Right ventricle myocardium inferior (tissue), 1 donor: ENCODE measurements at places on chromosomes 7 and 10.

DNA sequence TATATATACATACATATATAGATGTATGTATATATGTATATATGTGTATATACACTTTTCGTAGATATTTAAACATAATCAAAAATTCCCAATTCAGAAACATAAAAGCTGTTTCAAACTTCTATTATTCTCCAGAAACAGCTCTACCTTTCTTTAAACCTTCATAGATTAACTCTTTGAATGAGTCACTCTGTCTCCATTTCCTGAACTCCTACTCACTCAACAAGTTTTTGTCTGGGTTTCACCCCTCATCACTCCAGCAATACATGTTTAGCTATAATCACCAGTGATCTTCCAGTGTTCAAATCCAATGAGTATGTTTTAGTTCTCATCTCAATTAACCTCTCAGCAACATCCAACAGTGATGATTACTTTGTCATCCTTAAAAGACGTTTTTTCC is 9.6 kb downstream of the DGKB start:
- no peak for DNase-seq

DNA sequence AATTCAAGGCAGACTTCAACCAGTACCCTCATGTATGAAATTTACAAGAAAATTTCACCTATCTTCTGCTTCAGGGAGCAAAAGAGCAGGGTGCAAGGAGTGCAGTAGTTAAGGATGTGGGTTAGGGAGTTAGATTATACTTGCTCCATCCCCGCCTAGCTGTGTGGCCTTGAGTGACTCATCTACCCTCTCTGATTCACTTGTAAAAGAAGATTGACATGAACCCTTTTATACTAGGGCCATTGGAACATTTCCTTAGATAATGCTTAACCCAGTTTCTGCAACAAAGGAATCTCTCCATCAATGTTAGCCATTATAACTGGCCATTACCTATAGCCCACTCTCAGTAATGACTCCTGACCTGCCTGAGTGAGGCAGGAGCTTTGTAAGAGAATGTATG is 10.2 kb upstream of the HSPA12A start:
- DNase-seq, result no peak

GRCh38 chr7:21611129-21611528 is 68.3 kb downstream of the DNAH11 start:
- DNase-seq, result no peak

DNA sequence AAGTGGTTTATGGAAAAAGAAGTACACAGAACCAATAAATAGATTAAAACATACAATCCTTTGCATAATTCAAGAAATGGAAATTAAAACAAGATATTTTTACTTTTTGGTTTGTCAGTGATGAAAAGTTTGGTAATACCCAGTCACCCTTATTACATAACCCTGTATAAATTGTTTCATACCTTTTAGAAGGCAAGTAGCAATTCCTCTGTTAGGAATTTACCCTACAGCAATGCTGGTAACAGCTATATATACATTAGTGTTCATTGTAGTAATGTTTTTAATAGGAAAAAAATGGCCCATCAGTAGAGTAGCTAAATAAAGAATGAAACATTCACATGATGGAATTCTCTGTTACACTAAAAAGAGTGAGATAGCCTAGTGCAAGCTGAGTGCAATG is 42.7 kb downstream of the PTPN12 start:
- DNase-seq, result no peak

- DNase-seq, result no peak
Measured at GRCh38 chr7:90401989-90402388, 1.3 kb upstream of the CLDN12 start.

DNA sequence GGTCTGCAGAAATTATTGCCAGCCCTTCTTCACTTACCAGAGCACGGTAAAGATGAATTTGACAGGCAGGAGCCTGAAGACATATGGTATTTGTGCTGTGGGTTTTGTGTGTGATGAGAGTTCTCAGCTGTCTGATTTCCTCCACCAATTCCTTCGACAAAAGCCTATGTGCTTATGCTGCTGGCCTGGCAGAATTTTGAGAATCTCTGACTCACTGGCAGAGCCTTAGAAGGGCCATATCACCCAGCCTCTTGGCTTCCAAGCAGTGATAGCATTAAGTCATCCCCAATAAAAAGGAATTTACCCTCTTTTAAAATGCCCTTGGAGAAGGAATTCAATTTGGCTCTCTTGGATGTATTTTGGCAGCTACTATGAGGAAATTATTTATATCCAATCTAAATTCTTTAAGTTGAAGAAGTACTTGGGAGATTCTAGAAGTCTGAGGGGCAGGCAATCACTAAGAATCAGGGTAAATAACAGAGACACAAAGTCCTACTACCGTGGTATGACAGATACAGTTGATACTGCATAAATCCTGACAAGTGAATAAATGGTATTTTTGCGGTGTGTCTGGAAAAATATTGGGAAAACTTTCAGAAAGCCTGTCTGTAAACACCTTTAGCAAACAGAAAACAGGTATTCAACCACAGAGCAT is 68.6 kb upstream of the EFCAB10 start:
- no peak for DNase-seq

DNA sequence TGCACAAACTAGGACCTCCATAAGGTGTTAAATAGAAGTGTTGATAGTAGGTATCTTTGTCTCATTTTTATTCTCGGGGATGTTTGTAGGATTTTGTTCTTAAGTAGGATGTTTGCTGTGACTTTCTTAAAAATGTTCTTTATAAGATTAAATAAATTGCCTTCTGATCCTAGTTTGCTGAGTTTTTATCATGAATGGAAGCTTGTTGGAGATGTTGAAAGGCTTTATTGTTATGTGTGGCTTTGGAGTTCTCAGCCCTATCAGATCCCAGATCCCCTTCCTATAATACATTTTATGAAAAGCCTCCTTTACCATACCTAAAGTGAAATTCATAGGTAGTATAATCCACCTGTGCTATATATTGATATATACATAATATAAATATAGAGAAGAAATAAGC is 40.1 kb downstream of the NHLRC2 start:
- DNase-seq, result no peak

- DNase-seq, result no peak
Measured at GRCh38 chr7:25672496-25672895, 444.2 kb upstream of the NPVF start.

GRCh38 chr10:46528171-46528671 is 28.2 kb downstream of the GPRIN2 start:
- DNase-seq, result peak; percentile 70

- no peak for DNase-seq
Measured at GRCh38 chr7:30469303-30469702, 9.3 kb downstream of the NOD1 start.

DNA sequence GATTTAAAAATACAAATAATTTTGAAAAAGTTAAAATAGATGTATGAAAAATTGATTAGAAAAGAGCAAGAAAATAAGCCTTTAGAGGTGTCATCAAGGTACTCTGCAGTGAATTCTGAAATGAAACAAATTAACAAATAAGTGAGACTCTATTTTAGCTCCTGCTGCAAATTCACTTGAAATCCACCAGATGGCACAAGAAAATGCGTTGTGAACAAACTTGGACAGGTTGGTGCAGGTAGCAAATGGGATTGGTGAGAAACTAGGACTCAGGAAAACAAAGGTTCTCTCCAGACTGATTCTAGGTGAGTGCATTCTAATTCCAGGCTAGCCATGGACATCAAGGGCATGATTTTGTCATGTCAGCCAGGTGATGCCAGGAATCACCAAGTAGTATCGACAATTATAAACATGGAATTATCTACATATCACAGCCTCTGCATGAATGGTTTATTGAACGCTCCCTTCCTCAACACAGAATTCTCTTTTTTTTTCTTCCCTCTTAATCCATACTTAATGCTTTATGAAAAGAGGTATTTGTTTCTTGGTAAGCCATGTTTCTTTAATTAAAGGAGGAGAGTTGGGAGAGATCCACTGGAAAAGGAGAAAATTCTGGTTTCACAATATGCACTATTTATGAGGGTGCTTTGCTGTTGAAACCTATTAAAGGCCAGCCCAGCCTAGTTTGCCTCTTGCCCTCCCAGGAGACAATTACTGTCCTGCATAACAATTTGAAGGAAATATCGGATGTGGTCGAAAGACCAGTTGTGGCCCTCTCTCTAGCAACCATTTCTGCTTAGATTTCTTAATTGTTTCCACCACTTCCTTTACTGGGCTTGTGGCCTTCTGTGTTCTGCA is 118.1 kb downstream of the ZNF365 start:
- no peak for DNase-seq

DNA sequence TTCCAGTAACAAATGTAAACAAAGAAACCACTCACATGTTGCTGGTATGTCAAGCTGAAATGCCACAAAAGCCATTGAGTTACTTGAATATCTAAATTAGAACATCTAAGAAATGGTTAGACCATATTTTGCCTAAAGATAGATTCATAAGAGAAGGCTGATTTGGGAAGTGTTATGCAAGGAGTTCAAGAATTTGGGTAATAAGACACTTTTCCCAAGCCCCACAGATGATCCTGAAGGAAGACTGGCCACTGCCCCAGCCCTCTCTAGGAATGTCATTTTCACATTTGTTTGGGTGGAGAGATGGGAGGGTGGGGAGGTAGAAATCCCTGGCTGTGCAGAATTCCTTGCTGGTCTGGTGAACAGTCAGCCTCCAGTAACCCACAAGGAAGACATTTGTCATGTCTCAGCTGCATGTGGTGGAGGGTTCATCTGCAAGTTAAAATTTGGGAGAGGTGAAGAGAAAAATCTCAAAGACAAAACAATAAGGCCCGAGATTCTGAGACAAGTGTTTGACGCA is 427.2 kb upstream of the KLF6 start:
- no peak for DNase-seq

- DNase-seq, result no peak
Measured at GRCh38 chr7:70634610-70635068, 497.3 kb upstream of the GALNT17 start.

GRCh38 chr10:88389456-88389855 is 193.7 kb downstream of the RNLS start:
- no peak for DNase-seq

DNA sequence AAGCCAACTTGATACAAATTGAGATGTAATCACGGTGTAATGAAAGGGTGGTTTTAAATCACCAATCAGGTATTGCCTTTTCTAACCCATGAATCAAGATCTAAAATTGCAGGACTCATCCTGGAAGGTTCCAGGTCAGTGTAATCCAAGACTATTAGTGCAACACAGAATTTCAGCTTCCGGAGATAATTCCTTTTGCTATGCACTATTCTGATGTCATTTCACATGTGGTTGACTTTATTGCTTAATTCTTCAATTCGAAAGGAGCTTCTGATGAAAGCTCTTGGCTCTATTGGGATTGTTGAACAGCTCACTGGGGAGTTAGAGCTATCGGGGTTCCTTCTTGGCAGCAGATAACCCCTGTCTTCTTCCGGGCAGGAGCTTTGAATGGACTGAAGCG is 147.4 kb upstream of the INSYN2A start:
- no peak for DNase-seq

DNA sequence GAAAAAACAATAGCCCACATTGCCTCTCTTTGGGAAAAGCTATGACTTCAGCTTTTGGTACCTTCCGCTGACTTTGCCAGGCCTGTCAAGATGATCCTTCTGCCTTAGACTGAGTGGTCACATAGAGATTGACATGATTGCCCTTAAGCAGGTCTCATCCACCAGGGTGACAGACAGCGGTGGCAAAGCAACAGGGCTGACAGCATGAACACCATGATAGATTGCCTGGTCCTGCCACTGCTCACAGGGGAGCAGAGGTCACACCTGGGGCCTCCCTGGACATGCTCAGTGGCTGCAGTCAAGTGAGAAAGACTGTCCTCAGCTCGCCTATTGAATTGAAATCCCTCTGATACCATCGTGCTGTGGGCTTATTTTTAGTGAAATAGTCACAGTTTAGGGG is 1080.2 kb downstream of the KCNMA1 start:
- DNase-seq, result no peak

DNA sequence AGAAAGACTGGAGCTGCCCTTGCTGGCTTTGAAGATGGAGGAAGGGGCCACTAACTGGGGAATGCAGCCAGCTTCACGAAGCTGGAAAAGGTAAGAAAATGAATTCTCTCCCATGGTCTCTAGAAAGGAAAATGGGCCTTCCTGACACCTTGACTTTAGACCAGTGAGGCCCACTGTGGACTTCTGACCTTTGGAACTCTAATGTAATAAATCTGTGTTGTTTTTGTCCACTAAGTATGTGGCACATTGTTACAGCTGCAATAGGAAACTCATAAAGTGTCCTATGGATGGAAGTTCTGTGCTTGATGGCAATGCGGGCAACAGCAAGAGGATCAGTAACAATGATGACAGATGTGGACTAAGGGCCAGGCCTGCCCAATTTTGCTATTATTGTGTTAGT is 20.9 kb downstream of the DNAJB9 start:
- DNase-seq, result no peak

DNA sequence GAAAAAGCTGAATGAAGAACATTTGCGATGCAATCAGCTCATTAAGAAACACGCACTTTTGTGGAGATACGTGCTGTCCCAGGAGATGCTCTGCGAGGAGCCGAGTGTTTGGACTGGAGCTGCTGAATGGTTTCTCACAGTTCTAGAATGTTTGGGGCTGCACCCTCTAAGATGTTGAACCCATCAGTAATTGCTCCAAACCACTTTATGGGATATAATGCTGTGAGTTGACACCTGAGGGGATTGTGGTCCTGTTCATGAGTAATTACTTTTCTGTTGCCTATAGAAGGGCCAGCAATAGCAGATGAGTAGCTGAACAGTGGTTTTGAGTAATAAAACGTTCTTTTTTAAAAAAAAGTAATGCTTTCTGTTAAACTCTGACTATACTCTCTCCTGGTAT is 63.1 kb downstream of the IKZF1 start:
- no peak for DNase-seq

DNA sequence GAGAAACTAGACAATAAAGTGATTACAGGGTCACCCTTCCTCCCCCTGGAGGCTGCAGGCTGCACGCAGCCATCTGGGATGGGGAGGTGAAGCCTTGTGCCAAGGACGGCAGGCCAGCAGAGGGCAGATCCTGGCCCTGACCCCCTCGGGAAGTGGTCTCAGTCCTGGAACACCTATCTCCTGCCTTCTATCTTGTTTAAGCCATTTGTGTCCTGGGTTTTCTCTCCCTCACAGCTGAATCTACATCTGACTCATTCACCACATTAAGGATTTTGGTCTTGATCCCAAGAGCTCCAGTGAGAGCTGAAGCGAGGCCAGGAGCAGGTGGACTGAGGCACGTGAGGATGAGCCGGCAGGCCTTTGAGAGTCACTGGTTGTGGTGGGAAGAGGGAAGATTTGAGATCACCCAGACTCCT is 16.4 kb upstream of the PARP12 start:
- DNase-seq, result no peak

- DNase-seq, result no peak
Measured at GRCh38 chr10:86305521-86305920, 61.1 kb downstream of the GRID1 start.
